Chondrocyte (in vitro differentiated cells): ENCODE measurements at places on chromosomes 3 and 15. TPM values are rescaled to one million over a fixed set of nuclear protein-coding genes. Genes with fewer than 3 reads are reported as not detected.
A peak's percentile ranks its signal among the peaks of the same experiment; 100 is the strongest.

DNA sequence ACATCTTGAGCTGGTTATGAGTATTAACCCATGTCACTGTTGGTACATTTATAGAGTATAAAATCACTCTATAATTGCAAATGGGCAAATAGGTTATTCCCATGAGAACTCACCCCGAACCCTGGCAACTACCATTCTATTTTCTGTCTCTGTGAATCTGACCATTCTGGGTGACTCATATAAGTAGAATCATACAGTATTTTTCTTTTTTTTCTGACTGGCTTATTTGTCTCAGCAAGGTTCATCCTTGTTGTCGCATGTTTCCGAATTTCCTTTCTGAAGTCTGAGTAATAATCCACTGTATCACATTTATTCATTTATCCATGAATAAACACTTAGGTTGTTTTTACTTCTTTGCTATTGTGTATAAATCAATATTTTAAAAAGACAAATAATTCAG is 59.9 kb upstream of the CHRM5 start:
- no peaks in the 10 kb centered on the region for H3K36me3 ChIP-seq
- H3K4me3 ChIP-seq = no peak overlapping the region
- H3K27me3 ChIP-seq = no peaks in the 10 kb centered on the region
- DNase-seq = no peak

- no peaks in the 10 kb centered on the region for H3K36me3 ChIP-seq
- DNase-seq = no peak
- H3K4me1 ChIP-seq = no peaks in the 10 kb centered on the region
- H3K27me3 ChIP-seq = no peaks in the 10 kb centered on the region
- no peak overlapping the region for H3K4me3 ChIP-seq
Observed at GRCh38 chr3:23533996-23534395, 271.8 kb upstream of the UBE2E1 start.

- no peak overlapping the region for H3K4me3 ChIP-seq
- H3K36me3 ChIP-seq = peaks cover 32% of the 10 kb centered on the region
- no peak overlapping the region for H3K27ac ChIP-seq
- DNase-seq = no peak
- H3K27me3 ChIP-seq = no peaks in the 10 kb centered on the region
- peaks cover 27% of the 10 kb centered on the region for H3K4me1 ChIP-seq
Observed at GRCh38 chr15:80556694-80557367, 138.3 kb upstream of the ABHD17C start.

DNA sequence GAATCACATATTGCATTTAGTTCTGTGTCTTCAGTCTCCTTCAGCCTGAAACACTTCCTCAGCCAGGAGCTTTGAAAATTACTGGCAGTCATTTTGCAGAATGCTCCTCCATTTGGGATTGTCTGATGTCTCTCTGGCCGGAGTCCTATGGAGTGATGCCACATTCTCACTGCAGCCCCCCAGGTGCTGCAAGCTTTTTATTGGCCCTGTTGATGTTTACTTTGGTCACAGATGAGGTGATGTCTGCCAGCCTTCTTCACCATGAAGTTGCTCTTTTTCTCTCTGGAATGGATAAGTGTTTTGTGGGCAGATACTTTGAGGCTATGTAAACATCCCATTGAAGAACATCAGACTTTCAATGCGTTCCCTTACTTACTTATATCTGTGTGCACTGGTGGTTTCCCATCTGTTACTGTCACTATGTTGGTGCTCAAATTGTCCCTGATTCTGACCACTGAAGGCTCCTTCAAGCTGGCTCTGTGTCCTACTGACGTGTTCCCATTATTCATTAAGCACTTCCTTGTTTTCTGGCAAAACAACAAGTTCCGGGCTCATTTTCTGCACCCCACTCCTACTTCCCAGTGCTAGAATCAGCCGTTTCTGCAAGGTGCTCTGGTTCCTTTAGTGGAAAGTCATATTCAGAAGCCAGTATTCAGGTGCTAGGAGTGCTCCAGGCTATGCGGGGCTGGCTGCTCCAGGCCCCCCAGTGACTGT is 1.4 kb upstream of the CLEC3B start:
- H3K36me3 ChIP-seq = peaks cover 1% of the 10 kb centered on the region
- H3K4me1 ChIP-seq = peaks cover 64% of the 10 kb centered on the region
- H3K27ac ChIP-seq = peak overlapping the region; percentile 73
- DNase-seq = no peak
- H3K4me3 ChIP-seq = no peak overlapping the region

DNA sequence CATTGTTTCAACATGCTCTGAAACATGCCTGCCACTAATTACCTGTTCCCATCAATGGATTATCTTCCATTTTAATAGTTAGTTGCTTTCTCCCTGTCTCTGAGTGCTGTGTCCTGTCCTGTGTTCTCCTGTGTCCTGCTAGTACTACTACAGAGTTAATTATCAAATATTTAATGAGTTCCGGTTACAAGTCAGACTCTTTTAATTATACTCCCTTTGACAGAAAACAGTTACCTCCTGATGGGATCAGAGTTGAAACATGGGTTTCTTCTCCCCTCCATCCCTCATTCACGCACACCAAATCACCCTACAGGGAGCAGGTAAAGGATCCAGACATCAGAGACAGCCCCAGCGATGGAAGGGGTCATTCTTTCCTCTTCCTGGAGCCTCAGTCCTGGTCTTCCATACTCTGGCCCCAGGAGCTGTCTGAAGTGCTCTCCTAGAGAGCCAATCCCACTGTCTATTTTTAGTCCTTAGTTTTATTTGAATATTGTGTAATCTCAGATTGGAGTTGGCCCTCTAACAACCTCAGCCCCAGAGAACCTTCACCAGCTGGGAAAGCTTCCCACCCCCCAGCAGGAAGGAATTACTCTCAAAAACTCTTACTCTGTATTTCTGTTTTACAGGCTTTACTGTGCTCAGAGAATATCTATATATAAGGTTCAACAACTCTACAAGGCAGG is 137.0 kb upstream of the C2CD4B start:
- H3K4me1 ChIP-seq = peaks cover 14% of the 10 kb centered on the region
- H3K27me3 ChIP-seq = peaks cover 21% of the 10 kb centered on the region
- no peak overlapping the region for H3K4me3 ChIP-seq
- H3K27ac ChIP-seq = peak overlapping the region; percentile 34
- no peaks in the 10 kb centered on the region for H3K36me3 ChIP-seq
- no peak for DNase-seq

- no peak overlapping the region for H3K27ac ChIP-seq
- H3K27me3 ChIP-seq = no peaks in the 10 kb centered on the region
- no peak for DNase-seq
- peaks cover 6% of the 10 kb centered on the region for H3K4me1 ChIP-seq
Observed at GRCh38 chr15:80940851-80941250, 48.8 kb downstream of the MESD start.

The BNC1 gene
- total RNA-seq = 1.7 to 2.8 TPM (median 2.3 TPM) in 3 replicates

The C2CD4B gene
- total RNA-seq = 0.17 TPM in 1 of 3 replicates, not detected in the others
